Upper lobe of left lung (tissue), 6 donors: ENCODE measurements at places on chromosomes 16 and 17. TPM values are rescaled to one million over a fixed set of nuclear protein-coding genes. Genes with fewer than 3 reads are reported as not detected.

- no peak for DNase-seq
Observed at GRCh38 chr17:18968345-18968744, 16.4 kb downstream of the SLC5A10 start.

The MLKL gene
- 81.7 TPM for total RNA-seq

The TMEM235 gene
- total RNA-seq, result not detected

The KCNAB3 gene
- 9.4 TPM for total RNA-seq

- no peak for DNase-seq
Observed at GRCh38 chr16:55045329-55045728, 114.7 kb downstream of the IRX5 start.
